Left cardiac atrium (tissue), 4 donors: ENCODE measurements at places on chromosomes 6 and 20. TPM values are rescaled to one million over a fixed set of nuclear protein-coding genes. Genes with fewer than 3 reads are reported as not detected.
A peak's percentile ranks its signal among the peaks of the same experiment; 100 is the strongest.

DNA sequence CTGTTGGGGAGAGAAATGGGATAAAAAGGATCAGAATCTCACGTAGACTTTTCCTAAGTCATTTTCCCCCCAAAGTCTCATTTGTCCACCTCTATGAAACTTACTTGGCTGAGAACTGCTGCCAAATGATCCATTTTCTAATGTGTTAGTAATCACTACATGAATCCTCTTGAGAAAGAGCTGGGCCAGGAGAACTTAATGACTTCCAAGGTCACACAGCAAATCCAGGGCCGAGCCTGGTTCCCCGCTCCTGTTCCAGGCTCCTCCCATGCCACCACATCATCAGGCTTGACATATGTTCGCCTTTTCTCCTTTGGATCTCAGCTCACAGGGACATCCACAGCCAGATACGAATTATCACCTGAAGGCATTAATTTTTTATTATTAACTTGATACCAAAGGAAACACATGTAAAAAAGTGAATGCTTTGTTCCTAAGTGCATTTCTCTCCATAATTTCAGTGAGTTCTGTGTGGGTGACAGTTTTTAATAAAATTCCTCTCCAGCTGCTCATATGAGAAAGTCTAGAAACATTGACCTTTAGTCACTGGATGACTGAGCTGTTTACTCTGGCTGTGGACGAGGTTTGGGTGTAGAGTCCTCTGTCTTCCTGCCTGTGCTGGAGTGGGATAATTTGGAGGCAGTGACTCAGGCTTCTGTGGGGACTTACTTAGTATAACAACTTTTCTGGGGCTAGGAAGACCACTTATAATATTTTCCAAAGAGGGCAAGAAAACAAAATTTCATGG, 276.3 kb downstream of the PAX1 start:
- peak; percentile 35 for DNase-seq

DNA sequence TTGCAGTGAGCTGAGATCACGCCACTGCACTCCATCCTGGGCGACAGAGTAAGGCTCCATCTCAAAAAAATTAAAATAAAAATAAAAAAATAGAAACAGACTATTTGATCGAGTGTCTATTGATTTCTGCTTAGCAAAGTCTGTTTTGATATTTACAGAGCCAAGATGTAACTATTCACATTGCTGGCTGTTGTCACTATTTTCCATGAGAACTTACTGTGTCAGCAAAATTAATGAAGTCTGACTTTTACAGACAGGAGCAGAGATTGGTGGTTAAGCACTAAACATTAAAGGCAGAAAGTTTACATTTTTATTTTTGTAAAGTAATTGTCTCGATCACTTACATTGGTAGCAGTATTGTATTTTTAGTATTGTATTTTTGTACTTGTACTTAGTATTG, 85.0 kb upstream of the CCDC28A start:
- DNase-seq: no peak

- no peak for DNase-seq
Measured at GRCh38 chr6:25118038-25118437, 161.1 kb upstream of the CARMIL1 start.

DNA sequence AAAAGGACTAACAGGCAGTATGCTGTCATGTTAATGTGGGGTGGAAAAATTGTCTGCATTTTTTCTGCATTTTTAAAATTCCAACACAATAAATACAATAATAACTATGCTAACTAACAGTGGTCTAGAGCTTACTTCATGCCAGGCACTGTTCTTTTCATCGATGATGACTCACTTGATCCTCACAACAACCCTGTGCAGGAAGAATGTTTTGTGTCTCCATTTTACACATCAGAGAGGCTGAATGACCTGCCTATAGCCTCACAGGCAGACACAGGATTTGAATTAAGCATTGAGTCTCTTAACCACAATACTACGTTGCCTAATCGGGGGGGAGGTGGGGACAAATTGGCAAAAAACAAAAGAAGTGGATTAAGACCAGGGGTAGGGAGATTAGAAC, 26.9 kb upstream of the FANCE start:
- DNase-seq: no peak

- no peak for DNase-seq
Measured at GRCh38 chr6:132198896-132199295, 202.4 kb downstream of the MOXD1 start.

- no peak for DNase-seq
Measured at GRCh38 chr6:163444077-163444476, 29.6 kb downstream of the QKI start.

DNA sequence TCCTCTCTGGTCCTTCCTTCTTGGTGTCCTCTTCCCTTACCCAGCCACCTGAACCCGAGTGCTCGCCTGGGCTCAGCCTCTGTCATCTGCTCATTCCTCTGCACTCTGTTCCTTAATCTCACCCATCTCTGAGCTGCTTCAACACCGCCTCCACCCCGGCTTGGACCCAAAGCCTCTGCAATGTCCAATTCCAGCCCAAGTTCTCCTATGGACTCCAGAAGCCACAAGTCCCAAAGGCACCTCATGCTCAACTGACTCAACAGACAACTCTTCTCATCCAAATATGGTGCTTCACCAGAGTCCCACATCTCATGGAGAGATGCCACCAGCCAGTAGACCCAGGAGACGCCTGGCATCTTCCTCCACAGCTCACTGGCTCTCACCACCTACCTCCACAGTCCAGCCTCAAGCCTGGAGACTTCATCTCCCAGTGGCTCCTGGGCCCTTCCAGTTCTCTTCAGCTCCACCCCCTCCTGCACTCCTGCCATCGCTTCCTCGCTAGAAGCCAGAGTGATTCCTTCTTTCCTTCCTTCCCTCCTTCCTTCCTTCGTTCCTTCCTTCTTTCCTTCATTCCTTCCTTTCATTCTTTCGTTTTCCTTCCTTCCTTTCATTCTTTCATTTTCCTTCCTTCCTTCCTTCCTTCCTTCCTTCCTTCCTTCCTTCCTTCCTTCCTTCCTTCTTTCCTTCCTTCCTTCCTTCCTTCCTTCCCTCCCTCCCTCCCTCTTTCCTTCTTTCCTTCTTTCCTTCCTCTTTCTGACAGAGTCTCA, 40.9 kb upstream of the NNAT start:
- DNase-seq: no peak

DNA sequence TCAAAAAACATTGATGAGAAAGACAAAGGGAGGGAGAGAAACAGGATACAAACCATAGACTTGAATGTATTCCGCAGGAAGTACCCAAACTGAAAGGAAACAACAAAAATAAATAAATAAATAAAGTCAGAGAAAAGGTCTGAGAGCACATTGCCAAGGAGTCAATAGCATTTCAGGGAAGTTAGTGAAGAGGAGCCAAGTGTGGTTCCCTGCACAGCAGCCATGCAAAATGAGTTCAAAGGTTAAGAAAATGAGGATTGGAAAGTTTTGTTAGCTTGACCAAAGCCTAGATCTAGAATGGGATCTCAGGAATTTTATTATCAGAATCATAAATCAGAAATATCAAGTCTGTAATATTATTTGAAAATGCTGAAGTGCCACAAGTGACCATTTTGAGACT, 700.0 kb downstream of the MAFB start:
- no peak for DNase-seq

GRCh38 chr6:27031302-27031701, 216.2 kb upstream of the PRSS16 start:
- DNase-seq: no peak

DNA sequence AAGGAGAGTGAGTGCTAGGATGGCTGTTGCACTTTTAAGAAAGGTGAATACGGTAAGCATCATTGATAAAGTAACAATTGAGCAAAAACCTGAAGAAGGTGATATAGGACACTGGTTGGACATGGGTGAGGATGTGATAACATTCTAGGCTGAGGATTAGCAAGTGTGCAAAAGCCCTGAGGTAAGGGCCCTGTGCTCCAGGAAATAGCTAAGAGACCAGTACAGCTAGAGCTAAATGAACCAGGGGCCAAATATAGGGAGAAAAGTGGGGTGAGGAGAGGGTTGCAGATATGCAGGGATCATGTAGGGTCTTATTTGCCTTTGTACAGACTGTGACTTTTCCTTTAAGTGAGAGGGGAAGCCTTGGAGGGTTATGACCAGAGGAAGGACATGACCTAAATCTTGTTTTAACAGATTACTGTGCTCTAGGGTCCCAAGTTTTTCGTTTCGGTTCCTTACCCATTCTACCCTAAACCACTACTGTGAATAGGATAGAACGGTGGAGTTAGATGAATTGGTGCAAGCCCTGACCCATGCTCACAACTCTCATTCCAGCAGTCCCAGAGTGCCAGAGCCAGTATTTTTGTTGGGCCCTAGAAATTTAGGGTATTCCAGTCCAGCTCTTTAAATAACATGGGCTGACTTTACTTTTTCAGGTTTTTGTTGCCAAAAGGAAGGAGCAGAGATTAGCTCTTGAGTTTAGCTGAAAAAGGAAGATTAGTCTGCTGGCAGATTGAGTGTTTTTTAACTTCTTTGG, 10.7 kb downstream of the MAPK14 start:
- no peak for DNase-seq

GRCh38 chr20:54097236-54097529, 26.8 kb upstream of the BCAS1 start:
- no peak for DNase-seq

GRCh38 chr6:34240329-34241248, 3.9 kb downstream of the HMGA1 start:
- DNase-seq: no peak

GRCh38 chr6:89251170-89251569, 34.0 kb upstream of the GABRR1 start:
- no peak for DNase-seq

DNA sequence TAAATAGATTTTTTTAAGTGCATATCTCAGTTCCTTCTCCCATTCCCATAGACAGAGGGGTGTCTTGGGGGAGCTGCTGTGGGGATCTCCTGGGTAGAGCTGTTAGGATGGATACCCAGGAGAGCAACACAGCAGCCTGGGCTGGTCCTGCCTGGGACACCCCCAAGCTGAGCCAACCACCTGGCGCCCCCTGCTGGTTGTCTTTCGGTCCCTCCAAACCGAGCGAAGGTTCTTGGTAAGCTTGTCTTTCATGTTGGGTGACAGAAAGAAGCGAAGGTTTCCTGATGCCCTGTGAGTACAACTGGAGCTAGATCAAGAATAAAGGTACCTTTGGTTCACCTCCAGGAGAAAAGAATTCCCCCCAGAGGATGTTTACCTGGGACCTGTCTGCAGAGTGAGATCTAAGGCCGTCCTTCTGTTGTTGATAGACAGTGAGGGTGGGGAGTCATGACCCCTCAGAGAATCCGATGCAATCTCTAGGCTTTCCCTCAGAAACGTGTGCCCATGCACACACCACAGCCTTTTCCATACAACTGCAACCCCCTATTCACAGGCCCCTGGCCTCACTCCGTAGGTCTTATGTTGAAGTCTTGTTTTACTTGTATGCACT, 50.8 kb downstream of the SNX9 start:
- peak; percentile 82 for DNase-seq

Gene FRK
- total RNA-seq: 4.0 TPM

Gene POM121L2
- total RNA-seq: not detected

Gene HAO1
- not detected for total RNA-seq

Gene SRSF12
- total RNA-seq: 0.65 TPM

Gene SYCP2L
- 0.73 TPM for total RNA-seq
